Erythroblast (primary cell): ENCODE measurements at places on chromosomes 3 and 15.
A peak's percentile ranks its signal among the peaks of the same experiment; 100 is the strongest.

DNA sequence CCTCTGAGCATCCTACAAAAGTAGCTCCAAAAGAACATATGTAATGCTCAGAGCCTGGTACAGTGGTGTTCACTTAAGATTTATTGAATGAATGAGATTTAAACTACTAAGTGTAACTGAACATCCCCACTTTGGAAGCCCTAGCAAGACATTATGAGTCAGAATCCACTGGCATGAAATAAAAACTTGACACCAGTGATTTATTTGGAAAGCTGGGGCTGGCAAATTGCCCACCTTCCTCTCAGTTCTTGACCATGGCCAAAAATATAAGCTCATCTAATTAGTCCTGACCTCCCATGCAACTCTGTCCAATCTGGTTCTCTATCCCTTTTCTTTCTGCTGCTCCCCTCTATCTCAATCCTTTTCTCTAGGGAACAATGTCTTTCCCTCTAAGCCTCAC, 418.0 kb downstream of the PLCL2 start:
- no peak for DNase-seq

GRCh38 chr3:21526461-21526860, 224.5 kb downstream of the ZNF385D start:
- DNase-seq, result no peak

DNA sequence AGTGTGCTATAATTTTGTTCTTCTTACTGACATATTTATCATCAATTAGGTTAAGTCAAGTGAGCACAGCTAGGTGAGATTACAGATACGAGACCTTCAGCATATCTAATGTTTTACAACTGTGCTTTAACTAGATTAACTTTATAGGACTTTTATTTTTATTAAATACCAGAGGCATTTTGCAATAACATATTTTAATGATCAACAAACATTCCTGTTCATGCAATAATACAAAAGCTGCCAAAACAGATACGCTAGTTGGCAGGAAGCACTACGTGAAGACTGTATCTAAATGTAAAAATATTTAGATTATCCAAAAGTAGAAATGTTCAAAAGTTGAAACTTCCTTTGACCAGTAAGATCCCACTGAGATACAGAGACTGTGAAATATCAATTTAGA, 139.1 kb downstream of the CBLB start:
- DNase-seq, result no peak

- no peak for DNase-seq
Measured at GRCh38 chr15:84725001-84725491, 9.1 kb upstream of the SEC11A start.

DNA sequence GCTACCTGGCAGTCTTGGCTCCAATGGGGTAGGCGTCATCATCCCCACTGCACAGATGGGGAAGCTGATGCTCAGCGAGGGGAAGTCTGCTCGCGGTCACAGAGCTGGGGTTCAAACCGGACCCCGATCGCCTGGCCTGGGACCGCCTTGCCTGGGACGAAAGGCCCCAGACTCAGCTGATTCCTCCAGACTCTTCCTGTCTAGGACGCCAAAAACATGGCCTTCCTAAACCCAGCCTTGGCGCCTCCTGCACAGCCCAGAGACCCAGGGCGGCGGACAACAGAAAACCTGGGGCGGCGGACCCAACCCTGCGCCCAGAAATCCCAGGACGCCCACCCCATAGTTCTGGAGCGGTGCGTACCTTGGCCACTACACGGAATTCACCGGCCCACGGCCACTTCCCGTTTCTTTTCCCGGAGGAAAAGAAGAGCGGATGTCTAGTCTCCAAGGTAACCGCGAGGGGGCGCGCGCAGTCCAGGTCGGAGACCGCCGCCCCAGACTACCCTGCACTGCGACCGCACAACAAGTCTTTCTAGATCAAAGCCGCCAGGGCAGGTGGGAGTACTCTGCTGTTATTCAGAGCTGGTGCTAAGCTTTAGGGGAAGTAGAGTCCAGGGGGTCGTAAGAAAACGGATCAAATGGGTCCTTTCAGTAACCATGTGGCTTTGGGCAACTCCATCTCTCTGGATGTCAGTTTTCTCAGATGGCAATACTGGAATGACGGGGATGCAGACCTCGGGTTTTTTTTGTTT, 4.9 kb upstream of the IL17RD start:
- DNase-seq, result peak; percentile 78

- DNase-seq, result peak; percentile 41
Measured at GRCh38 chr15:90836296-90836871, 32.0 kb upstream of the FURIN start.

GRCh38 chr3:192907784-192908183, 9.9 kb downstream of the MB21D2 start:
- DNase-seq, result no peak

DNA sequence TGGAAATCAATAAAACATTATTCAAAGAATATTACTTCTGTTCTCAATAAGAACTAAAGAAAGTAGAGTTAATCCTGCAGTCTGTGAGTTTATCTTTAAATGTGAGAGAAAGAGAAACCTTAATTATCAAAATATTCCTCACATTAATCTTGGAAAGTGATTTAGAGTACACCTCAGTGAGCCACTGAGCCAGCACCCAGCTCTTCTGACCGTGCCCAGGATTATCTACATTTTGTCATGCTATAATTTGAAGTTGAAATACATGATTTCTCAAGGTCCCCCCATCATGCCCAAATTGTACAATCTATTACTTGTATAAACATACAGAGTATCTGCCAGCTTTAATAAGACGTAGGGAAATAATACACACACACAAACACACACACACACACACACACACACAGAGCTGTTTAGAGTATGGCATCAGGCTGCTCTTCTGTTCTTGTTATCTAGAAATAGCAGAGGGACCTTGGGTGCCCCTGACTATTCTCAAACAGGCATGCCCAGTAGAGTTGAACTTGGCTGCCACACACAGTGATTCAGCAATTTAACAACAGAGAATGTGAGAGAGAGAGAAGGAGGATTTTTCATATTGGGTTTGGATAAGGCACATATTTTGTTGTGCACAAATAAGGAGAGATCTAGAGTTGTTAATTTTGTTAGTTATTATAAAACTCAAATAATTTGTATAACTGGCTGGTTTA, 74.4 kb downstream of the P2RY1 start:
- peak; percentile 96 for DNase-seq

GRCh38 chr15:40785164-40785563, 15.4 kb downstream of the C15orf62 start:
- no peak for DNase-seq

DNA sequence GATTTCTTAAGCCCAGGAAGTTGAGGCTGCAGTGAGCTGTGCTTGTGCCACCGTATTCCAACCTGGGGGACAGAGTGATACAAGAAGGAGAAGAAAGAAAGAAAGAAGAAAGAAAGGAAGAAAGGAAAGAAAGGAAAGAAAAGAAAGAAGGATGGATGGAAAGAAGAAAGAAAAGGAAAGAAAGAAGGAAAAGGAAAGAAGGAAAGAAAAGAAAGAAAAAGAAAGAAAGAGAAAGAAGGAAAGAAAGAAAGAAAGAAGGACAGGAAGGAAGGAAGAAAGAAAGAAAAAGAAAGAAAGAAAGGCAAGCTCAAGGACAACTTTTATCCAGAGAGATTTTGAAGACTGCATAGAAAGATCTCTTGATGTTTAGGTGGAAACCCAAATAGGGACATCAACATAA, 120.7 kb downstream of the GMNC start:
- DNase-seq, result no peak

GRCh38 chr3:141127344-141128125, 76.4 kb downstream of the SPSB4 start:
- DNase-seq, result no peak

DNA sequence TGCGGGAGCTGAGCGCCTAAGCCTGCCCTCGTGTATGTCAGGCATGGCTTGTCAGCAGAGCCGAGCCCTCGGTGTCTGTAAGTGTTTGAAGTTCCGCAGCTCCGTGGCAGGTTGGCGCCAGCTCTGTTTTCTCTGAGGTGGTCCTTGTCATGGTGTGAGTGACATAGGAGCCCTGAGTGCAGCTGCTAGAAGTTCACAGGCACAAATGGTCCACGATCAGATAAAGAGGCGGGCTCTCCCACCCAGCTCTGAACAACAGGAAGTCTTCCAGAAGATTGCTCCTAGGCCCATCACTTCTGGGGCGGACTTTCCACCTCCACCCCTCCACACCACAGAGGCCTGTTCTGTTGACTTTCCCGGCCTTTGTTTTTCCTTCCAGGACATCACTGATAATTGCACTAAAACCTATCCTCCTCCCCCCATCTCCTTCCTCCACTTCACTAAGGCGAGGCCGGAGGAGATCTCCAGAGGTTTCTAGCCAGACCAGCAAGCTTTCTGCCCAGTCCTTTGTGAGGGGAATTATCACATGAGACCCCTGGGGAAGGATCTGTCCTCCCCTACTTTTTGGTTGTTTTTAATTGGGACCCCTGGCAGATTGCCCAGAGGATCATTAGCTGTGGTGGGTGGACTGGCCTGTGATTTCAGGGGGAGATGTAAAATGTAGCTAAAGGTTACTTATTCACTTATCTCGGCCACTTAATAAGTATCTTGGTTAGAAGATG, 19.9 kb downstream of the ITPR1 start:
- no peak for DNase-seq

DNA sequence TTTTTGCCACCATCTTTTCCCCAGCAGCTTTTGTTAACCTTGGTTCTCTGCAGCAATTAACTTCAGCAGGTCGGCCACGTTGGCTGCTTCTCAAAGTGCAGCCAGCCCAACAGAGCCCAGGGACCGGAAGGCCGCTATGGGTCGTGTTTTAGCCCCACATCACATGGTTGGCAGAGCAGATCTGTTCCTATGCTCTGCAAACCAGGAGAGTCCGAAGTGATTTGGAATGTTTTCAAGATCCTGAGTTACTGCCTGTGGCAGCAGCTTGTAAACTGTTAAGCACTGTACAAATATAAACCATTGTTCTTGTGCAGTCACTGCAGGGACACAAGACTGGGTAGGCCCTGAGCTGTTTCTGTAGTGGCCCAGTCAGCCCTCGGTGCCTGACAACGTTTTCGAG, 69.6 kb upstream of the MYZAP start:
- DNase-seq, result no peak

GRCh38 chr3:65577843-65578430, 460.8 kb downstream of the MAGI1 start:
- DNase-seq, result no peak

DNA sequence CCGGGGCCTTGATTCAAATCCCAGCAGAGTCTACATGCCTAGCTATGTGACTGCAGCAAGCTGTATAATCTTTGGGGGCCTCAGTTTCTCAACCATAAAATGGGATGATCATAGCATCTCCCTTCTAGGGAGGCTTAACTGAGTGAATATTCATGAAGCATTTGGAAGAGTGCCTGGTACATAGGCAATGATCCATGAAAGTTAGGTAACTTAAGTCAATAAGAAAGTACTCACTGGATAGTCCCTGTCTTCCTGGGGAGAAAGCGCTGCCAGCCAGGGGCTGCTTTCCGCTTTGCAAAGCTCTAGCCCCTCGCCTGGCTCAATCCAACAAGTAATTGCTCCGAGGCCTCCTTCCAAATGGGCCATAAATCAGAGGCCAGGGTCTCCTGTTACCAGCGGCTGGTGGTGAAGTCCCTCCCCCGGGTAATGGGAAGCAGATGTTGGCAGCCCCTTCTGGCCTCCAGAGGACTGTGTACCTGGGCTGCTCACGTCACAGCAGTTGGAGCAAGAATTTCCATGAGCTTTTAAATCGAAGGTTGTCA, 521.9 kb upstream of the PROK2 start:
- DNase-seq, result no peak

- DNase-seq, result no peak
Measured at GRCh38 chr3:195045481-195046210, 225.3 kb downstream of the XXYLT1 start.

GRCh38 chr3:150874666-150875219, 30.5 kb downstream of the MINDY4B start:
- no peak for DNase-seq

- DNase-seq, result no peak
Measured at GRCh38 chr15:85625166-85625830, 169.4 kb downstream of the KLHL25 start.

GRCh38 chr15:87707566-87708130, 548.9 kb downstream of the NTRK3 start:
- DNase-seq, result no peak

- DNase-seq, result no peak
Measured at GRCh38 chr3:152817400-152817799, 17.5 kb upstream of the P2RY1 start.

GRCh38 chr3:40249168-40249567, 60.3 kb upstream of the EIF1B start:
- no peak for DNase-seq

- DNase-seq, result no peak
Measured at GRCh38 chr3:117786349-117786748, 1076.8 kb downstream of the TUSC7 start.

- no peak for DNase-seq
Measured at GRCh38 chr15:68782589-68783161, 38.0 kb downstream of the ANP32A start.

DNA sequence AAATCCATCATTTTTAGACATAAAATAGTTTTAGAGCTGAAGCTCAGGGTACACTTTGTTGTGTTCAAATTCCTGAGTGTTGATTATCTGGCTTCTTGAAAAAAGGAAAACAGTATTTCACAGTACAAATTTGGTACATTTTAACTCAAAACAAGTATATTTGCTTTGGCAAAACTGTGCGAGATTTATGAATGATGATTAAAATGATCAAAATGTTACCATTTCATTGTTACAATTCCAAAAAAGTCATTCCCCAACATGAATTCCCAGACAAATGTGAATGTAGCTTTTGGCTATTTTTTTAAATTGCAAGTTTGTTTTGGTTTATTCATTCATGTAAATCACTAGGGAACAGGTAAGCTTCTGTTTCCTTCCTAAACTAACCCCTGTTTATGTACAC, 347.4 kb upstream of the DCBLD2 start:
- no peak for DNase-seq

- no peak for DNase-seq
Measured at GRCh38 chr15:48681353-48681752, 35.8 kb upstream of the FBN1 start.

DNA sequence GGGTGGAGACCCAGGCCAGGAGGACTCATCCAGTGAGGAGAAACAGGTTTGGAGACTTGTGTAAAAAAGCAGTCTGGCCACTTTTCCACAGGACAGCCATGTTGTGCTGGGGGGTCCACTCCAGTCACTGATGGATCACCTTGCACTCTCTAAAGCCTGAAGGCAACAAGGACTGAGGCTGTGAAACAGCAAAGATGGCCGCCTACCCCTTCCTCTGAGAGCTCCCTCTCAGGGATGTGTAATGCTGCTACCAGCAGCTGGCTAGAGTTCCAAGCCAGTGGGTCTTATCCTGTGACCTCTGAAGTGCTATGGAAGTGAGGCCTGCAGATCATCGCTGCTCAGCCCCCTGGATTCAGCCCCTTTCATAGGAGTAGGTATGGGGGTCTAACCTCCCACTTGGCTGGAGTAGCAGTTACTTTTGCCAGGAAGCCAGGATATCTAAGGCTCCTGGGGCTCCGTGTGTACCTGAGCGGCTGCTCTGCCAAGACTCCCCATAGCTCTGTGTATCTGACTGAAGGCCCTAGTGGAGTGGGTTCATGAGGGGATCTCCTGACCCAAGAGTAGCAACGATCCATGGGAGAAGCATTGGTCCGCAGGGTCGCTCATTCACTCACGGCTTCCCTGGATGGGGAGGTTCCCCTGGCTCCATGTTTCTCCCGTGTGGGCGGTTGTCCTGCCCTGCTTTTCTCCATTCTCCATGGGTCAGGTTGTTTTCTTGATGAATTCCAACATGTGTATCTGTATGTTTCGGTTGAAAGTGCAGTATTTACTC, 69.9 kb upstream of the TNFSF10 start:
- no peak for DNase-seq
